ENCODE measurements at places on chromosomes 6 and 20.

GRCh38 chr6:33772902-33773472, 15.9 kb downstream of the LEMD2 start:
- no peak for DNase-seq

DNA sequence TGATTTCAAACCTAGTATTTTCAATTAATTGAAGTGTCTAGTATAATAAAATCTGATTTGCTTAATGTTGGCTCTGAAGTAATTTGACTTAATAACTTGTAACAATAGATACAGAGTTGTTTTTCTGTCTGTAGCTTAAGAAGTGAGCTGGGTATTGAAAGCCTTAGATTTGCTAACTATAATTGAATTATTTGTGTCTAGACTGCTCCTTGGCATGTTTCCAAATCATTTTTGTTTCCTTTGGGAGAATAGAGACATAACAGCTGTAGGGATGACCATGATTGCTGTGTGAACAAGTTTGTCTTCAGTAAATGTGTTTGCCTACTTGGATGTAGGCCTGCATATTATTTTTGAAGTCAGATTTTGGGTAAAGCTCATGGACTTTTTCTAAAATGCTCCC, 115.4 kb downstream of the SCAF8 start:
- DNase-seq = no peak

- no peak for DNase-seq
Observed at GRCh38 chr6:28235912-28236452, 10.9 kb downstream of the ZSCAN9 start.

DNA sequence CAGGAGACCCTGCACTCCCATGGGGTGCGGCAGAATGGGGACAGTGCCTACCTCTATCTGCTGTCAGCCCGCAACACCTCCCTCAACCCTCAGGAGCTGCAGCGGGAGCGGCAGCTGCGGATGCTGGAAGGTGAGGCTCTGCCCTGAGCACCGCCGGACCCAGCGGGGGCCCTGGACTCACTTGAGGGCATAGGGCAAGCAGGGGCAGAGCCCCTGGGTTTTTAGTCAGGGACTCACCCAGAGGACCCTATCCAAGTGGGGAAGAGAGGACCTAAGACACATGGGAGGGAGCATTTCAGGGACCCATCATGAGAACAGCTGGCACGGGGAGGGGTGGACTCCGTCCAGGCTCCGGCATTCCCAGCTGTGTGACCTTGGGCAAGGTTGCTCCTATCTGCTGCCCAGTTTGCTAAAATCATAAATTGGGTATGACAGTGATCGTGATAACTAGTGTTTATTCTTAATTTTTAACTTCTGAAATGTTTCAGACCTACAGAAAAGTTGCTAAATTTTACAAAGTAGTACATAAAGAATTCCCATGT, 9.8 kb downstream of the RBCK1 start:
- no peak for DNase-seq

- DNase-seq = no peak
Observed at GRCh38 chr6:36865835-36866234, 8.8 kb downstream of the PPIL1 start.

DNA sequence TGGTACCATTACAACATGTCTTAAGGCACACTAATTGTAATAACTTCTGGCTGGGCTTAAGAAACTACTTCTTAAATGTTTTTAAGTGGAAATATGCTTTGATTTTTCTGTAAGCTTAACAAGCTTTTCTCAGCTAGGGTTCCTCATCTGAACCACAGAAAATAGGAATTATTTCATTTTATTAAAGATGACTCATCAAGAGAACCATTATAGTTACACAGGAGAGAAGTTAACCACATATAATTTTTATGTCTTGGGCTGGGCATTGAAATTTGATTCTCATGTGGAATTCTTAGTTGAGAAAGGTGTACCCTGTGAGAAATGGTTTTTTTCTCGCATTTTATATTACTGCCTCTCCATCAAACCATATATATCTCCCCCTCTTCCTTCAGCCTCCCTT, 75.1 kb downstream of the QKI start:
- DNase-seq = no peak

DNA sequence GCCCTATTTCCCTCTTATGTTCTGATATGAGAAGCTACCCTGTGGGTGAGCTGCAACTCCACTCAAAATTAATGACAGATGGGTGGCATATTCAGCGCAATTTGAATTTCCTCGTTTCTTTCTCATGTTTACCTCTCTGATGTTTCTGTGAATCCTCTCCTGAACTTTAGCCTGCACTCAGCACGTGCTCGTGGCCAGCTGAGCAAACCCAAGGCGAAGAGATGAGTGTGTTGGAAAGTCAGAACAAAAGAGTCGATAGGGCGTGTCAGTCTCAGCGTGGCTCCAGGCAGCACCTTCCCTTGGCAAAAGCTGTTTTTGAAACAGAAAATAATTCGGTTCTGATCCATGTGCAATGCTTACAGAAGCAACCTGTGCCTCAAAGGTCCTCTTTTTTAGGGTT, 226.1 kb upstream of the GMDS start:
- DNase-seq = no peak

- DNase-seq = no peak
Observed at GRCh38 chr6:53768636-53769035, 26.2 kb upstream of the LRRC1 start.

DNA sequence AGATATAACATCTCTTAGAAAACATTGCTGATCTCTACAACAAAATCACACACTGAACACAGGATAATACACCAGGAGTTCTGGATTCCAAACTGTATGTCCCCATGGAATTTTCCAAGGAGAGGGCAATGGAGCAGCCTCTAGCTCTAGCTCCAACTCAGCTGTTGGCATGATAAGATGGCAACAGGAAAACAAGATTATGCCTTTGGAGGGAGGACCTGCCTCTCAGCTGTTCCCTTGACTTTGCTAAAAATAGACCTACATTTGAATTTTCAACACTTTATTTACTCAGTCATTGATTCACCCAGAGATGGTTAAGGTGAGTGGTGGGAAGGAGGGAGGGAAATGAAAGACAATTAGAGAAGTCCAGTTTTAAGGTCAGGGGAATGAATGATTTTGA, 246.7 kb downstream of the ALDH8A1 start:
- DNase-seq = no peak

GRCh38 chr6:69308584-69308983, 488.2 kb downstream of the LMBRD1 start:
- DNase-seq = no peak

- DNase-seq = no peak
Observed at GRCh38 chr20:10863337-10864060, 189.7 kb upstream of the JAG1 start.

All from stimulated activated CD8-positive, alpha-beta memory T cell treated with anti-CD3 and anti-CD28 coated beads, Interleukin-2, amount 100 ng/mL, for 48 hours (primary cell).